ENCODE measurements at places on chromosomes 11 and 22. TPM values are rescaled to one million over a fixed set of nuclear protein-coding genes. Genes with fewer than 3 reads are reported as not detected.

DNA sequence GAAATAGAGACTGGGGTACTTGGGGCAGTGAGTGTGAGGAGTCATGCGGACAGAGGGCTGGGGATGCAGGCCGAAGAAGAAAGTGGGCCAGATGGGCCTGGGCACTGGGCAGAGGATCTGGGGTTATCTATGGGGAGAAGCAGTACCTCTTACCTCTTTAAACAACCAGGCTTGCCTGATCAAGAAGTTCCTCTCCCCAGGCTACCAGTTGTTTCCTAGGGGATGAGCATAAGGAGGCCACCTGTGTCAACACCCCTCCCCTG is 98.4 kb upstream of the PITPNB start:
- peaks cover 10% of the 10 kb centered on the region for H3K4me1 ChIP-seq
- H3K36me3 ChIP-seq, result no peaks in the 10 kb centered on the region
- no peak overlapping the region for H3K27ac ChIP-seq
- no peak overlapping the region for H3K4me3 ChIP-seq

DNA sequence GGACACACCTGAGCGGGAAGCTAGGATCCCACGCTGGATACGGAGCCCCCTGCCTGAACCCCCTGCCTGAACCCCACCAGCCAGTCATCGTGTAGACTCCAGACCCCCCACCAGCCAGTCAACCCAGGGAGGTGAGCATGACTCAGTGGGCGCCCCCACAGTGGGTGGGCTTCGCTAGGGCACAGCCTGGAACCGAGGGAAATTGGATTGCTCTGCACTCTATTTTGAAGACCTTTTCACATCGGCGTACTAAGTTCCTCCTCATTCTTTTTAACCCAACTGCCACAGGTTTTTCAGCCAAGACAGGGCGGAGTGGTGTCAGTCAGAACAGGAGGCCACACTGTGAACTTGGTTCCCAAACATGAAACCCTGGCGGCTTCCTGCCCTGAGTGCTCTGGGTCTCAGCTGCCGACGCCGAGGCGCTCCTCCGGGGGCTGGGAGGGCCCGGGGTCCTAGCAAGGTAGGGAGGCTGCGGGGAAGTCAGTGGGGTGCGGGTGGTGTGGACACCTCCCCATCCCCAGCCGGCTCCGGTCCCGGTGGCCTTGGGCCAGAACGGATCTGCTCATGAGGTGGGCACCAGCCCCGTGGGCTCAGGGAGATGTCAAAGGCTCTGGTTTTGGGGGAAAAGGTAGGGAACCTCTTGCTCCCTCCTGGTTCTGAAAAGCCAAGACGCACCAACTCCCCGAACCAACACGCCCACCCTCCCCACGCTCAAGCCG is 57.0 kb downstream of the BRD1 start:
- no peaks in the 10 kb centered on the region for H3K27me3 ChIP-seq
- peaks cover 14% of the 10 kb centered on the region for H3K36me3 ChIP-seq
- H3K4me1 ChIP-seq, result peaks cover 19% of the 10 kb centered on the region
- H3K27ac ChIP-seq, result no peak overlapping the region
- DNase-seq, result no peak

GRCh38 chr11:13963169-13963948 is 836 bp downstream of the SPON1 start:
- peaks cover 78% of the 10 kb centered on the region for H3K27me3 ChIP-seq
- peak overlapping the region; percentile 30 for H3K4me3 ChIP-seq
- DNase-seq, result no peak
- peaks cover 5% of the 10 kb centered on the region for H3K4me1 ChIP-seq
- H3K36me3 ChIP-seq, result peaks cover 2% of the 10 kb centered on the region
- H3K27ac ChIP-seq, result no peak overlapping the region

MMP11 gene
- total RNA-seq, result 0.69 TPM

OR52H1 gene
- not detected for total RNA-seq

ART1 gene
- total RNA-seq, result not detected

GRCh38 chr11:62146476-62147200 is 22.8 kb downstream of the INCENP start:
- H3K4me1 ChIP-seq, result no peaks in the 10 kb centered on the region
- no peak for DNase-seq
- H3K27me3 ChIP-seq, result no peaks in the 10 kb centered on the region
- peaks cover 44% of the 10 kb centered on the region for H3K36me3 ChIP-seq
